CD4-positive, alpha-beta memory T cell (primary cell): ENCODE measurements at places on chromosomes 3 and 15. TPM values are rescaled to one million over a fixed set of nuclear protein-coding genes. Genes with fewer than 3 reads are reported as not detected.

DNA sequence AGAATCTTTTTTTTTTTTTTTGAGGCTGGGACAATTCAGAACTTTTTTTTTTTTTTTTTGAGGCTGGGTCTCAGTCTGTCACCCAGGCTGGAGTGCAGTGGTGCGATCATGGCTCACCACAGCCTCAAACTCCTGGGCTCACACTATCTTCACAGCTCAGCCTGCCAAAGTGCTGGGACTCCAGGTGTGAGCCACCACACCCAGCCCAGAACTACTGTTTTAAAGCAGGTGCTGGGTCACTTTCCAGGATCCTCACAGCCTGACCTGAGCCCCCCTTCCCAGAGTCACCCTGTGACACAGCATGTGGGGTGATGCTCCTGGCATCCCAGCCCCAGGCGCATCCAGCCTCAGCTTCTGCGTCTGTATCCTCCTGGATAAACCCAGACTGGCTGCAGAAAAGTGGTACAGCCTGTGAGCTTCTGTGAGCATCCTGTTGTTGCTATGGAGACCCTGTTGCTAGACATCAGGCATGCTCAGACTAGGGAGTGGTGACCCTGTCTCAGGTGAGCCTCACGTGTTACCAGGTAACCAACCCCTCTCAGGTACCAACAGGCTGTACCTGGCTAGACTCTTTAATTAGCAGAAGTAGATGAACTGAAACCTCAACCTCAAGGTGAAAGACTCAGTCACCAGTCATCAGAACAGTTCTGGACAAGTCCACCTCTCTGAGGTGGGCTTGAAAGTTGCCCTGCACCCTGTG, 15.0 kb downstream of the KLF13 start:
- peak; percentile 74 for DNase-seq

DNA sequence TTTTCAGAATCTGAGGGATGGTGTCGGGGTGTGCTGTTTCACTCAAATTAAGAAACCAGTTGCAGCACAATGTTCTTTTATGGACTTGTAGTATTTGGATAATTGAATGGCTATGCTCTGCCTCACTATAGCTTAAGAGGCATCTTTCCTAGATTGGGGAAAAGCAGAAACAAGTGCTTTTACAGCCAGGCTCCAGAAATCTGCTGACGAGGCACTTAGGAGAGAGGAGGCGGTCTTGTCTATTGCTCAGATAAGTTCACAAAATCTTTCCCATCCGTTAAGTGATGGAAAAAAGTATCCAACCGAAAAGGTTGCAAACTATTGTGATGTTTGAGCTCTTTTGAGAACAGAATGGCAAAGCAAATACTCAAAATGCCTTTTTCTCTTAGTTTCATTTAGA, 336.1 kb upstream of the RARB start:
- no peak for DNase-seq

GRCh38 chr15:75368689-75369239, 357 bp upstream of the MAN2C1 start:
- peak; percentile 32 for DNase-seq

GRCh38 chr3:9615003-9615628, 34.2 kb upstream of the MTMR14 start:
- DNase-seq = no peak

- no peak for DNase-seq
Measured at GRCh38 chr3:109242187-109242523, 74.2 kb downstream of the DPPA2 start.

GRCh38 chr15:44670087-44670950, 6.9 kb upstream of the SPG11 start:
- no peak for DNase-seq

DNA sequence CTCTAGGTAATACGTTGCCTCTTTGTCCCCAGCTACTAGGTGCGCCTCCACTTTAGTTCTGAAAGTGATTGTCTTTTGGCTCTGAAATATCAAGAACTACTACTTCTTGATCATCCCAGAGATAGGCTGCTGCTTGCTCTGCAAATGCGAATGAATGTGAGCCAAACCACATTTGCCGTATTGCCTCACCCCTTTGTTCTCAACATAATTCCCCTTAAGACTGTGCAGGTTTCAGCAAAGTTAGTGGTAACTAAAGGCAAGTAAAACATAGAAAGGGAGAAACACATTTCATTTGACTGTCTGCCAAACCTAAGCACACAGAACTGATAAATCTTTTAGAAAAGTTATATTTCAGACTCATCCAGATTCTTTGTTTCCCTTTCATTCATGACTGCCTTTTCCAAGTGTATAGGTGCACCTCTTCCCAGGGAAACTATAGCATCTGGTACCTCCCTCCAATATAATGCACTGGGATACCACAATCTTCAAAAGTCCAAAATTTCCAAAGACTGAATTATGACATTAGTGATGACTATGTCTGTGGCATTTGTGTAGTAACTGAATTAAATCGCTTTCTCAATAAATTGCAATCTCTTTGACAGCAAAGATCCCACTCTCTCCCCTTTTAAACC, 720.6 kb upstream of the CBLB start:
- no peak for DNase-seq

GRCh38 chr15:70039917-70040316, 57.8 kb downstream of the TLE3 start:
- no peak for DNase-seq

DNA sequence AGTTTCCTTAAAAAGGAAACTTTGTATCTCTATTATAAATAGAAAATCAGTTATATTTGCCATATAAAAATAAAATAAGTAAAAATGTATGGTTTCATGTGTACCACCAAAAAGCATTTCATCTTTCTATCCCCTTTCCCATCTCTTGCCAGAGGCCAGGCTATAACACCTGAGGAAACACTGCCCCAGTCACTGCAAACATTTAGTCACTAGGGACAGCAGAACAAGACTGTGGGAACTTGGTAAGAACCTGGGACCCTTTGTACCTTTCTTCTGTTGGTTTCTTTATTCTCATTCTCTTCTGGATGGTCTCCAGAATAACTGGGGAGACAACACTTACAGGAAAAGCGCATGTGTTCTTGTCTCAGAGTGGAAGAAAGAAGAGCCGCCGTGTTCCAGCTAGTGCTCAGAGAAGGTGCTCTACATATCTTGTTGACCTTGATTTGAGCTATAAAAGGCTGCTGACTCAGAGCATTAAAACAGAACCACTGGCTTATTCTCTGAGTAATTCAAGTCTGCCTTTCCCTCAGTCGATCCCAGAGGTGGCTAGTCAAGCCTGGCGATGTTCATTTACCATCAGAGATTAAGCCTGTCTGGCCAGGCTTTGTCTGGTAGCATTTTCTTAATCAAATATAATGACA, 361.6 kb downstream of the RBMS3 start:
- no peak for DNase-seq

GRCh38 chr15:100341239-100341749, 481 bp downstream of the ADAMTS17 start:
- no peak for DNase-seq

- DNase-seq = no peak
Measured at GRCh38 chr3:123068601-123069381, 2.0 kb downstream of the PDIA5 start.

GRCh38 chr3:11932636-11933035, 71.6 kb upstream of the SYN2 start:
- DNase-seq = no peak

Gene TMC3
- not detected for total RNA-seq

Gene MRAS
- total RNA-seq = 1.3 TPM
